HepG2 (cell line): ENCODE measurements at places on chromosomes 3 and 15. TPM values are rescaled to one million over a fixed set of nuclear protein-coding genes. Genes with fewer than 3 reads are reported as not detected.

The PAQR9 gene
- total RNA-seq: 10.3 and 10.4 TPM in 2 replicates

The LRCH3 gene
- 25.5 and 37.8 TPM in 2 replicates for total RNA-seq

The RIOX2 gene
- 43.3 and 52.5 TPM in 2 replicates for total RNA-seq

The KATNBL1 gene
- 42.8 and 43.9 TPM in 2 replicates for total RNA-seq

The ZPLD1 gene
- total RNA-seq: not detected in 2 replicates

The CHRM5 gene
- total RNA-seq: not detected in 2 replicates

DNA sequence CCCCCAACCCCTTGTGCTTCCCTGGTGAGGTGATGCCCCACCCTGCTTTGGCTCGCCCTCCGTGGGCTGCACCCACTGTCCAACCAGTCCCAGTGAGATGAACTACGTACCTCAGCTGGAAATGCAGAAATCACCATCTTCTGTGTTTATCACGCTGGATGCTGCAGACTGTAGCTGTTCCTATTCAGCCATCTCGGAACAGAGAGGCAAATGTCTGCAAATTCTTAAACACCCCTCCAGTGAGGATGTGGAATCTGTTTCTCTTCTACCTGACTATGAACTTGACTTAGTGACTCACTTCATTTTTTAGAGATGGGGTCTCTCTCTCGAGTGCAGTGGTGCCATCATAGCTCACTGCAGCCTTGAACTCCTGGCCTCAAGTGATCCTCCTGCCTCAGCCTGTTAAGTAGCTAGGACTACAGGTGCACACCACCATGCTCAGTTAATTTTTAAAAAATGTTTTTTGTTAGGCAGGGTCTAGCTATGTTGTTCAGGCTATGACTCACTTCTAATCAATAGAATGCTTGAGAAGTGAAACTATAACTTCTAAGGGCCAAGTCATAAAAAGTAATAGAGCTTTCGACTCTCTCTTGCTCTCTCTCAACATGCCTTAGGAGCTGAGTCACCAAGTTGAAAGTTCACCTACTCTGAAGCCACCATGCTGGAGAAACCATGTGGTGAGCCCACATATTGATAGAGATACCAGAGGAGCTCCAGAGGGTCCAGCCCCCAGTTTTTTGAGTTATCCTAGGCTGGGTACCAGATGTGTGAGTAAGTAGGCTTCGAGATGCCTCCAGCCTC, 11.5 kb upstream of the PARP14 start:
- peak; percentile 50 for DNase-seq

- DNase-seq: no peak
These were observed 96.3 kb downstream of the PLXNA1 start for GRCh38 chr3:127079211-127079610.

- no peak for DNase-seq
These were observed 12.3 kb upstream of the MB21D2 start for GRCh38 chr3:192929755-192930547.

DNA sequence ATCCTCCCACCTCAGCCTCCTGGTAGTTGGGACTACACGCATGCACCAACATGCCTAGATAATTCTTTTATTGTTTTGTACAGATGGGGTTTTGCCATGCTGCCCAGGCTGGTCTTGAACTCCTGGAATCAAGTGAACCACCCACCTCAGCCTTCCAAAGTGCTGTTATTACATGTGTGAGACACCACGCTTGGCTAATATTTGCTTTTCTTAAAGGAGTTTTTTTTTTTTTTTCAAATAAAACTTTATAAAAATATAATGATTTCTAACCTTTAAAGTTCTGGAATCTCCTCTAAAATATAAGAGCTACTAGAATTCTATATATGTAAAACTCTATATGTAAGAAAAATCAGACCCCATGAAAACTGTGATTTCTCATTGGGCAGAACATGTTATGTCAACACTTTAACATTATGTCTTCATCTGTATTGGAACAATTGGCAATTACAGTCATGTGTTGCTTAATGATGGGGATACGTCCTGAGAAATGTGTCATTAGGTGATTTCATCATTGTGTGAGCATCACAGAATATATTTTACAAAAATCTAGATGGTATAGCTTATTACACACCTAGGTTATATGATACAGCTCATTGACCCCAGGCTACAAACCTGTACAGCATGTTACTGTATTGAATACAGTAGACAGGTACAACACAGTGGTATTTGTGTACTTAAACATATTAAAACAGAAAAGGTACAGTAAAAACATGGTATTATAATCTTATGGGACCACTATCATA, 377.0 kb downstream of the PLCL2 start:
- no peak for DNase-seq

GRCh38 chr3:38773528-38773927, 42.5 kb downstream of the SCN10A start:
- DNase-seq: no peak

- DNase-seq: no peak
These were observed 26.7 kb downstream of the TBC1D2B start for GRCh38 chr15:78050826-78051225.

- no peak for DNase-seq
These were observed 599.0 kb downstream of the ZPLD1 start for GRCh38 chr3:103033841-103034240.

DNA sequence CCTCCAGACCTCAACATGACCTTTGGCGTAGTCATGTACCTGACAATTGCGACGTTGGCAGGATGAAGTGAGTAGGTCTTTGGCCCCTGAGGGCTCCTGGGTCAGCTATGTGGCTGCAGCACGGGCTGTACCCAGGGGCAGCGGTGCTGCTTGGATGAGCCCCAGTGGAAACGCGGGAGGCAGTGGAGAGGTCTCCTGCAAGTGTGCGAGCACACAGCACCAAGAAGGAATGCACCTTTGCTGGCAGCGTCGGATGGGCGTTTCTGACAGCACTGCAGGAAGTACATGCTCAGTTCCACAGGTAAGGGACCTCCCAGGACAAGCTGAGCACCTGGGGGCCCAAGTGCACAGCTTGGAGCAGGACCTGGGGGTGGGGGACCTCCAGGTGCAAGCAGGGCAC, 67.4 kb upstream of the UNC13C start:
- no peak for DNase-seq

GRCh38 chr15:36591536-36592411, 12.3 kb downstream of the CDIN1 start:
- DNase-seq: no peak

DNA sequence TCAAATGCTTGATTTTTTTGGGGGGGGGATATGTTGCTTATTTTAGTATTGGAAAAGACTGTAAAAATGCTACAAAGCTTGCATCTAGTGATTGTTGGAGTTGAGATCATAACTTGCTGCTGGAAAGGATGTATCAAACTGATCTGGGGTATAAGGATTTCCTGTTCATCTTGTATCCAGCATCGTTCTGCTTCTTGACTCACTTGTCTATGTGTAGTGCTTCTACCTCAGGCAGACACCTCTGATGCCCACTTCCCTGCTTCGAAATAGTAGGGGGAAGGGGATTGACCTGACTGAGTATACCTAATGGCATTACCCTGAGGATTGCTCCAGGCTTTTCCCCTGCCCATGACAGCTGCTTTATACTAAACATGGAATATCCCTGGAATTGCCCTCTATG, 42.7 kb downstream of the STT3B start:
- no peak for DNase-seq
